ENCODE measurements at places on chromosomes 16 and 17.

GRCh38 chr17:33288954-33289353 is 4.1 kb downstream of the ASIC2 start:
- no peak for DNase-seq

DNA sequence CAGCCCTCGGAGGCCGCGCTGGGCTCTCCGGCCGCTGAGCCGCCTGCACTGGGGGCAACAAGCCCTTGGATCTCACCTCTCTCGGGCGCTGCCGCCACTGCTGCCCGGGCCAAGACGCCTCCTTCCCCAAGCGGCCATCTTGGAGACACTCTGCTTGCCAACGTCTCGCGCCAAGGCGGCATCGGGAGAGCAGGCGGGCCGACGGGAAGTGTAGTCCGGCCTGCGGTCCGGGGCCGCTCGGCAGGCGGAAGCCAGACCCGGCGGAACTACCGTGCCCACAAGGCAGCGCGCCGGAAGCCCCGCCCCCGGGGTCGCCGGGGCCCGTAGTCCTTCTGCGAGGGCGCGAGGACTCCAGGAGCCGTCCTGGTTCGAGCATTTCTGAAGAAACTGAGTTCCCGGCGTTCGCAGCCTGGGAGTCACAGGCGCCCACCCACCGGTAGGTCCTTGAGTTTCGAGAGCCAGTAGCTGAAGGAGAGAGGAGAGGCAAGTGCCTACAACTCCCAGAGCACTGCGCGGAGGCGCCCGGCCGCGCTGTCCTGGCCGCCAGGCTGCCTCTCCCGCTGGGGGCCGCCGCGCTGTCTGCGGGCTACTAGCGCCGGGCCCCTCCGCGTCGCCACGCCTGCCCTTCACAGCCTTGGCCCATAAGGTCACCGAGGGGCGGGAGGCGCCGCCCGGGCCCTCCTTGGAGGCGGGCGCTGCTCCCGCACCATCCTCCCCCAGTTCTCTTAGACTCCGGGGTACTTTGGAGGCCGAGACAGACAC is at the start of gene TMEM11:
Gene TMEM11 (minus strand): TSS at position 147 of the 762 bp plus-strand sequence. CDS start 9 bp downstream, at position 138.
- peak; percentile 96 for DNase-seq

DNA sequence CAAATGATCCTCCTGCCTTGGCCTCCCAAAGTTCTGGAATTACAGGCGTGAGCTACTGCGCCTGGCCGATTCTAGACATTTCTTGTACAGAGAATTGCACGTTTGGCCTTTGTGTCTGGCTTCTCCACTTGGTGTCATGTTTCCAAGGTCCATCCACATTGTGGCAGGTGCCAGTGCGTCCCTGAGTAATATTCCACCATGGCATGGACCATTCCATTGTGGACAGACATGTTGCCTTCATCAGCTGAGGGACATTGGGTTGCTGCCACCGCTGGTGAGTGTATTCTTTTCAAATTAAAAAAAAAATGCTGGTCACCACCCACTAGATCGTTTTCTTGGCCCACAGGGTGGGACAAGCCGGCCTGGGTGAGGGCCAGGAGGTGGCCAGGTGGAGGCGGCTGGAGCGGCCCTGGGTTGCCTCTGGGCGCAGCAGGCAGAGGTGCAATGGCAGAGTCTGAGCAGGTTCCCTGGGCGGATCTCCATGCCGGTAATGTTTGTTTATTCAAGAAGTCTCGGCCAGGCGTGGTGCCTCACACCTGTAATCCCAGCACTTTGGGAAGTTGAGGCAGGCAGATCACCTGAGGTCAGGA is 274.1 kb downstream of the SEC14L1 start:
- no peak for DNase-seq

DNA sequence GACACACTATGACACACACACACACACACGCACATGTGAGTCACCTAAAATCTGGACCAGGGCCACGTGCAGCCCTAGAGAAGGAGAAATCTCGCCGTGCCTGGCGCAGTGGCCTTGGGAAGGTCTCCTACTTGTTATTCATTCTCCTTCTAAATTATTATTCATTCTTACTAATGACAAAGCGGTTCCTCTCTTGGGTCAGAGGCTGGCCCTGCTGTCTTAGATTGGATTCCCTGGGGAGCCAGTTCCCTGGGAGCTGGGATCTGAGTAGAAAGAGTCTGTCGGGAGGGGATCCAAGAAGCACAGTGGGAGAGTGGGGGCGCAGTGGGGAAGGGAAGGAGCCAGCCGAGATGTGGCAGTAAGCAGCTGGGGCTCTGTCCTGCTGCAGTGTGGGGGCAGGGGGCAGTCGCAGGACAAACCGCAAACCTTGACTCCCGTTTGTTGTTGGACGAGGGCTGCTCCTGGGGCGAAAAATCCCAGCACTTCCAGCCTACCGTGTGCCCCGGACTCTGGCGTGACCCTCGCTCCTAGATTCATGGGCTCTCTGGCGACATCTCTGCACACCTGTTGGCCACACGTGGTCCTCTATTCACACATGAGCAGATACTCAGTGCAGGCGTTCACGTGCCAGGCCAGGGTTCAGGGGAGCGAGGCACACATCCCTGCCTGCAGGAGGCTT is 18.7 kb upstream of the JPH3 start:
- peak; percentile 24 for DNase-seq

- DNase-seq = peak; percentile 100
These were observed 12.8 kb downstream of the CRISPLD2 start for GRCh38 chr16:84832488-84833143.

- no peak for DNase-seq
These were observed 123.0 kb upstream of the CACNG5 start for GRCh38 chr17:66711881-66712321.

DNA sequence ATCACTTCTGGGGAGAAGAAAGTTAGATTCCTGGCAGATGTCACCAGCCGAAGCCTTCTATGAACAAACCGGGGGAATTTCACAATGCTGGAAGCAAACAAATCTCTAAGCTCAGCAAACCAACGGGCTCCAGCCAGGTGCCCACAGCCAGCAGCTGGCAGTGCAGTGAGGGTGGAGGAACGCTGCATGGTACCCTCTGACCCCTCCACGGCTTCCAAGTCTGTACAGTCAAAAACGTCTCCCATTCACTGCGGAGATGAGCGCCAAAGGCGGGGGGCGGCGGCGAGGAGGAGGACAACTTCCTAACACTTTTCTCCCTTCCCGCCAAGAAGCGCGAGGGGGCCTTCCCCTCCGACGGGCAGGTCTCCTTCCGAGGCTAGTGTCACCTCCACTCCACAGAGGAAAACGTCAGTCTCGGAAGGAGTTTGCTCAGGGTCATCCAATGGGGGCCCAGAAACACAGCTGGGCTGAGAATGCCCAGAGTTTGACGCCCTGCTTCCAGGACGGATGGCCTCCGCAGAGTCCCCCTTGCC is 924 bp downstream of the ZNF598 start:
- peak; percentile 72 for DNase-seq

GRCh38 chr17:2191785-2192184 is 111.8 kb downstream of the SMG6 start:
- DNase-seq = no peak

DNA sequence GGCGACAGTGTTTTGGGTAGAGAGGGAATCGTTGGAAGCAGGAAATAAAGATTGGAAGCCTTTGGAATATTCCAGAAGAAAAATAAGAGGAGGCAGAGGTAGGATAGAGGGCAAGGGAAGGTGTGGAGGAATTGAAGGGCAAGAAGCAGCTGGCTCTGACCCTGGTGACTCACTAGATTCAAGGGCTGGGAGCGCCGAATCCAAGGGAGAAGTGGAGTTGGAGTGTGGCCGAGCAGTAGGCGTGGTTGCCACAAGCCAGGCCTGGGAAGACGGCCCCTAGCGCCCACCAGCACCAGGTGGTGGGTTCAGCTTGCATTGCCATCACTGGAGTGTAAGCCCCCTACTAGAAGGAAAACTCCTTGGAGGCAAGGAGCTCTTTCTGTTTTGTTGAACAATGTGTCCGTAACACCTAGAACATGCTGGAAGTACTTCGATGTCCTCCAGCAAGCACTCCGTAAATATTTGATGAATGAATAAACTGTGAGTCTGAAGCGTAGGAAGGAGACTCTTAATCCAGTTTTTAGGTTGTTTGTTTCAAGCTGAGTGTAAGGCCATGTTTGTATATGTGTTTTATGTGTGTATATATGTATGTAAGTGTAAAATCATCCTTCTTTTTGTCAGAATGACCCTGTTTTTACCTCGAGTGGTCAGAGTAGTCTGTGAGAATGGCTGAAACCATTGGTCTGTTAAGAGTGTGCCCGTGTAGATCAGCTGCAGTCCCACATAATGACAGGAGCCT is 139.5 kb downstream of the CMIP start:
- DNase-seq = no peak

- no peak for DNase-seq
These were observed 387 bp upstream of the STARD3 start for GRCh38 chr17:39636587-39636926.

- no peak for DNase-seq
These were observed 8.3 kb downstream of the SLC5A10 start for GRCh38 chr17:18960241-18960665.

GRCh38 chr16:81551151-81551808 is 106.7 kb downstream of the CMIP start:
- no peak for DNase-seq

- DNase-seq = no peak
These were observed 13.8 kb downstream of the HYDIN start for GRCh38 chr16:71216714-71217113.

DNA sequence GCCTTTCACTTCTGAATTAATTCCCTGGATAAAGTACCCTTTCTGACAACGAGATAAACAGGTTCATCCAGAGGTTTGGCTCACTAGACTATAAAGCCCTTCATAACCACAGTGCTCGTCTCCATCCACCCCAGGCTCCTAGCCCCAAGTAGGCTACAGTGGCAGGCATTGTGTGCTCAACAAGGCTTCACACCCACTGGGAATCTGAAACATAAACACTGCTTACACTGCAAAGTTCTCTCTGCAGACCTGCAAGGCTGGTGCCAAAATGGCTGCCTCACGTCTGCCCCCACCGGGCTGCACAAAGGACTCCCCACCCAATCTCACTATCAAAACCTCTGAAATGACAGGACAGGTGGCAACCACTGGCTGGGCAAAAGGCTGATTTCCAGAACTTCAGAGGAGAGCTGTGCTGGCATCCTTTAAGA is 5.1 kb upstream of the HLF start:
- DNase-seq = no peak

DNA sequence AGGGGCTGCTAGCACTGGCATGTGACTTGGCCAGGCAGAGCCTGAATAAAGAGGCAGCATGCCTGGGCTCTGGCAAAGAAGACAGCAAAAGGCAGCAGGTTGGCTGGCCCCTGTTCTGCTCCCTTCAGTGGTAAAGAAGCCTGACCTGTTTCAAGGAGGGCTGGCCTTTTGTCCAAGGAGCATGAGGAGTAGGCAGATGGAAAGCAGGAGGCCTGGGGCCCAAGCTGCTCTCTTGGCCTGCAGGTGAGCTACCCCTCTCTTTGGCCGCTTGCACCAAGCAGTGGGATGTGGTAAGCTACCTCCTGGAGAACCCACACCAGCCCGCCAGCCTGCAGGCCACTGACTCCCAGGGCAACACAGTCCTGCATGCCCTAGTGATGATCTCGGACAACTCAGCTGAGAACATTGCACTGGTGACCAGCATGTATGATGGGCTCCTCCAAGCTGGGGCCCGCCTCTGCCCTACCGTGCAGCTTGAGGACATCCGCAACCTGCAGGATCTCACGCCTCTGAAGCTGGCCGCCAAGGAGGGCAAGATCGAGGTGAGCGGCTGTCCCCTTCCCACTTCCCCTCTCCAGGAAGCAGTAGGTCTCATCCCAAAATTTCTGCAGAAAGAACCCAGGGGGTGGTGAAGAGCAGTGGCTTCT is 8.0 kb downstream of the TRPV2 start:
- DNase-seq = no peak

DNA sequence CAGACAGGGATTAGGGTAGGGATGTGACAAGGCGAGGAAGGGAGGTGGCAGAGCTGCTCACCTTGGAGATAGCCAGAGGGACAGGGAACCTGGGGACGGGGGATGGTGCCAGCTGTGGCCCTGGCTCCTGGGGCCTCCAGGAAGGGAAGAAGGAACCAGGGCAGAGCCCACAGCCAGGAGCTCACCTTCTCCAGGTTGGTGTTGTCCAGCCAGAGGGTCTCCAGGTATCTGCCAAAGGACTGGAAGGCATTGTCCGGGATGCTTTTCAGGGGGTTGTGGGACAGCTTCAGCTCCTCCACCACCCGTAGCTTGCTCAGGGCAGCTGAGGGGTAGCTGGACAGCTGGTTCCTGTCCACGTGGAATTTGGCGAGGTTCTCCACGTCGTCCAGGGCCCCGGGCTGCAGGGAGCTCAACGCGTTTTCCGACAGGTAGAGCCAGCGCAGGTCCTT is 801 bp downstream of the CHAD start:
- no peak for DNase-seq

GRCh38 chr17:41171886-41172285 is 3.9 kb upstream of the KRTAP4-3 start:
- peak; percentile 45 for DNase-seq

DNA sequence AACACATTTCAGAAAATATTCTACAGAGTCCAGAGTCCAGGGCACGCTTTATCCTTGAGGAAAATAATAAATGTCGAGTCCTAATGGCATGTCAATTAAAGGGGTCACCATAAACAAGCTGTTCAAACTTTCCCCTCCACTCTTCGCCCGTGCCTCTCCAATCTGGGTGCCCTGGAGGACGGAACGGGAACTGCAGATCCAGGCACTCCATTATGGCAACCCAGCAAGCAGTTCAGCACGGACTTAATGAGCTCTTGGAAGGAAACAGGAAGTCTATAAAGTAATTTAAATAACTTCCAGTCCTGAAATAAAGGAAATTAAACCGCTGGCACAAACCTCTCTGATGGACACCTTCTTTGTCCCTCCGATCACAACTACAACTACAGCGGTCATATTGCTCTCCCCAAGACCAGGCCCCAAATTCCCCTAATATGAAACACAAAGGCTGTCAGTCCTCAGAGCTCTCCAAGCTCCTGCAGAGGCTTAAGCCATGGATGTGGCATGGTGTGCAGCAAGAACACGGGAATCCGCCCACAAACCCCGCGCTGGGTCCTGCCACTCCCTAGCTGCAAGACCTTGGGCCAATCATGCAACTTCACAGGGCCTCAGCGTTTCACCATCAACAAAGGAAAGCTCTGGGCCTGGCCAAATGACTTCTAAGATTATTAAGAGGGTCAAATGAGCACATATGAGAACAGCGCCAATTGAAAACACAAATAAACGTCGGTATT is 52.6 kb downstream of the ZFHX3 start:
- DNase-seq = no peak

- no peak for DNase-seq
These were observed 27.8 kb downstream of the TMEM92 start for GRCh38 chr17:50301891-50302584.

DNA sequence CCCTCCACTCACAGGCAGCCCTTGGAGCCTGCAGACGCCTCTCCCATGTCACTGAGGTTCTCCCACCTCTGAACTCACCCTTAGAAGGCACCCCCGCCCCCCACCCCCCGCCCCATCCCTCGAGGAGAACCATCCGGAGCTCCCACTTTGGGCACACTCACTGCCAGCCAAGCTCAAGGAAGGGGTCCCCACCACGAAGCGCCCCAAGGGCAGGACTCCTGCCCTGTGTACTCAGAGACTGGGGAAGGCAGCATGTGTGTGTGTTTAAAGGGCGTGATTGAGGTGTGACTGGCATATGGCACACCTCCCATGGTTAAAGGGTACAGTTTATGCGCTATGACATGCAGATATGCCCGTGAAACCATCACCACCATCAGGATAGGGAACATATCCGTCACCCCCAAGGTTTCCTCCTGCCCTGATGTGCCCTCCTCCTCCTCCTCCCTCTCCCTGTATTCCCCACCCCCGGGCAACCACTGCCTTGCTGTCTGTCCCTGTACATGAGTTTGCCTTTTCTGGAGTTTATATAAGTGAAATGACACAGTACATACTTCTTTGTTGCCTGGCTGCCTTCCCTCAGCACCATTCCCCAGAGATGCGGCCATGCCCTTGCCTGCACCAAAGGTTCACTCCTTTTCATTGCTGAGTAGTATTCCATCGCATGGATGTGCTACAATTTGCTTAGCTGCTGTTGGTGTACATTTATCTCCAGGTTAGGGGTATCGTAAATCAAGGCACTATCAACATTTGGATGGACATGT is 14.0 kb upstream of the RBFOX3 start:
- DNase-seq = no peak
